ENCODE measurements at places on chromosomes 5 and 9.
A peak's percentile ranks its signal among the peaks of the same experiment; 100 is the strongest.

GRCh38 chr5:83471405-83472212 is at the start of gene VCAN:
Gene VCAN, plus strand, starts transcription at chr5:83471744. Its CDS starts 11,775 bp downstream, at chr5:83483519.
- H3K36me3 ChIP-seq: no peaks in the 10 kb centered on the region
- peak; percentile 81 for DNase-seq
- no peak within 1 kb of the TSS for H3K27ac ChIP-seq
- peaks cover 13% of the 10 kb centered on the region for H3K4me1 ChIP-seq
- peak within 1 kb of the TSS; percentile 66 for H3K4me3 ChIP-seq

- H3K36me3 ChIP-seq: no peaks in the 10 kb centered on the region
- H3K27ac ChIP-seq: no peak overlapping the region
- no peaks in the 10 kb centered on the region for H3K4me1 ChIP-seq
These were observed 156.9 kb downstream of the UNC13B start for GRCh38 chr9:35318741-35319140.

DNA sequence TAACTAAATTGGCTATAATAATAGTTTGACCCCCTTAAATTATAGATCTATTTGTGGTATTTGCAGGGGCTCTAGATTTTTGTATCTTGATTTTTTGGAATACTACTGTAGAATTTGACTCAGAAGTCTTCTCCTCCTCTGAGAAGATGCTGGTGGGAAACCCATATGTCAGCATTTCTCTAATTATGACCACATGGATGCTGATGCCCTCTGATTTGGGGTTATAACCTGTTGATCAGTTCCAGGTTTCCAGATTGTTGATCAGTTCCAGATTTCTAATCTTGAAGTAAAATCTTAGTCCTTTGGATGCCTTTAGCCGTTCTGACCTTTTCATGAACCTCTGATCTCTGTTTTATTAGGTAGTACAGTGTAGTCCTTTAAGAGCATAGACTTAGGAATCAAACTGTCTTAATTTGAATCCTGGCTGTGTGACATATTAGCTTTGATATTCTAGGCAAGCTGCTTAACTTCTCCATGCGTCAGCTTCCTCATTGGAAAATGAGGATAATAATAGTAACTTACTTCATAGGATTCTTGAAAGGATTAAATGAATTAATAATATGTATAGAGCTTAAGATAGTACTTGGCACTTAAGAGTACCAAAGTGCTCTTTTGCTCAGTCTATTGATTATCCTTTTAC is 8.1 kb downstream of the FSD1L start:
- H3K27me3 ChIP-seq: no peaks in the 10 kb centered on the region
- H3K27ac ChIP-seq: no peak overlapping the region
- no peak for DNase-seq
- no peaks in the 10 kb centered on the region for H3K36me3 ChIP-seq
- H3K4me1 ChIP-seq: peaks cover 2% of the 10 kb centered on the region

DNA sequence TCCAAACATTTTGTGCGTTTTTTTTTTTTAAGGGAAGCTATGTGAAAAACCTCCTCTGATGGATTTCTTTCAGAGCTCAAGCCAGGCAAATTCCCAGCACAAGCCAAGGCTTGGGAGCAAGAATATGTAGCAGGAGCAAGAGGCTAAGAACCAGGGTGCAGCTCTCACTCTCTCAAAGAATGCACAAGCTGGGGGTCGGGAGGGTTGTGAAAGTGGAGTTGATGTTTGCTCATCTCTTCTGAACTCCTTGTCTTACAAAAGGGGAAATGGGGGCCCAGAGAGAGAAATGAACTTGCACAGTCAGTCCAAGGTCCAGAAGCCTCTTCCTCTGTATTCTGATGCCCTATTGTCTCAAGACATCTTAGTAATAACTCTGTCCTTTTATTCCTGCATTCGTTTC is 7.7 kb upstream of the TRAF1 start:
- peaks cover under 1% of the 10 kb centered on the region for H3K4me1 ChIP-seq
- H3K36me3 ChIP-seq: no peaks in the 10 kb centered on the region
- DNase-seq: no peak
- no peaks in the 10 kb centered on the region for H3K27me3 ChIP-seq
- no peak overlapping the region for H3K4me3 ChIP-seq

DNA sequence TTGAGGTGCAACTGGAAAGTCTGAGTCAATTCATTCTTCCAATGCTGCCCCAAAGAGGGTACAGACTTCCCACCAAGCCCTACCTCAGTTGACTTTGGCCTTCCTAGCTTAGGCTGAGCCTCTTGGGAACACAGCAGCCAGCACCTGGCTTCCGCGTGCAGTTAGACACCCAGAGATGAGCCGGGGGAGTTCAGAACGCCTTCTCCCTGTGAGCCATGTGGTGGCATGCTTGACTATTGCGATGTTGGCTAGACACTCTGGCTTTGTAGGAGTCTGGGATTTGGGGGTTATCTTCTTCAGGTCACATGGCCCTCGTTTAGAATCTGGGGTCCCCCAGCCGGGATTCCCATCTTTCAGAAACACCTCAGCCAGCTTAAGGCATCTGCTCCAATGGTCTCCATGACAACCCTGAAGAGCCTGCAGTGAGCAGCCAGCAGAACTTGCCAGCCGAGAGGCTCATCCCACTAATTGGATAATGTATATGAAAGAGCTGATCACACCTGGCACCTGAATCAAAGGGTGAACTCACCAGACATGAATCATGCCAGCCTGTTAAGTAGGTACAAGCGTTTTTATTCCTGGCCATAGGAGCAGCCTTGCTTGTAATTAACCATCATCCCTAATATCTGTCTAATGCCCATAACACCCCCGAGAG is 167.5 kb downstream of the SYK start:
- H3K4me1 ChIP-seq: peaks cover 14% of the 10 kb centered on the region
- no peaks in the 10 kb centered on the region for H3K36me3 ChIP-seq
- no peaks in the 10 kb centered on the region for H3K27me3 ChIP-seq

DNA sequence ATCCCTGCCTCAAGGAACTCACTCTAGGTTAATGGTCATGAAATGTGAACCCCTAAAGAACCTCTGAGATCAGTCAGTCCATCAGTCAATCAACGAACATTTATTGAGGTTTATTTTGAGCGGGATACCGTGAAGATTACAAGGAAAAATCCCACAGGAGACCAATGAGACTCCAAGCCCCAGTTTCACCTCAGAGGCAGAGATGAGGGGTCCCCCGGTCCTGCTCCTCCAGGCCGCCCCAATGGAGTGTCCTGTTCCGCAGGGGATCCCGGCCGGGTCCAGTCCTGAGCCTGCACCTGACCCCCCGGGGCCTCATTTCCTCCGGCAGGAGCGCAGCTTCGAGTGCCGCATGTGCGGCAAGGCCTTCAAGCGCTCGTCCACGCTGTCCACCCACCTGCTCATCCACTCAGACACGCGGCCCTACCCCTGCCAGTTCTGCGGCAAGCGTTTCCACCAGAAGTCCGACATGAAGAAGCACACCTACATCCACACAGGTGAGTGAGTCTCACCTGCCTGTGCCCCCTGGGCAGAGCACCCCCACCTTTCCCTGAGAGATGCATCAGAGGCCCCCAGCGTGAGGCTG is 11.0 kb downstream of the GFI1B start:
- peaks cover 9% of the 10 kb centered on the region for H3K4me1 ChIP-seq
- H3K27ac ChIP-seq: no peak overlapping the region
- H3K36me3 ChIP-seq: no peaks in the 10 kb centered on the region
- H3K4me3 ChIP-seq: no peak overlapping the region
- DNase-seq: no peak

DNA sequence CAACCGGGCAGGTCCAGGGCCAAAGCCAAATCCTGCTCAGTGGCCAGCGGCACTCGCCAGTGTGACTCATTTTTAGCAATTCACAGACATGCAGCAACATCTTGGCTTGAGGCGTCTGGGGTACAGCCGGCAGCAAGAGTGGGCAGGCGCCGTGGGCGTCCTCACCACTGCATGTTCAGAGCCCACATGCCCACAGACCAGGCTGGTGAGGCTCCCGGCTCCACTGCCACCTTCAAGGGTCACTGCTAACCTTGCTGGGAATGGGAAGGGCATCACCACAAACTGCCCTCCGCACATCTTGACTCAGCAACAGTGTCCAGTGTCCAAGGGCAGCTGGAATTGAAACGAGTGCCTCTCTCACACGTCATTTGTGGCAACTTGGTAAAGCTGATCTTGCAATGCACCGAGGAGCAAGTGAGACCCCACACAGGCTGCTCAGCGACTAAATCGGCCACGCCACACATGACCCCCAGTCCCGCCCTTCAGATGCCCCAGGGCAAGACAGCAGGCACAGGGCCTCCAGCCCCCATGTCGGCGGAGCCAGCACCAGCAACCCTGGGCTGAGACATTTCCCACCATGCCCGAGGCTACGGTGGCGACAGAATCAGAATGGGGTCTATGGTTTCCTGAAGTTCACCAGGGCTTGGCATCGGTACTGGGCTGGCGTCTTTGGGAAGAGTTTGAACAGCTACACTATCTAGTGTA is 140.3 kb downstream of the ROR2 start:
- H3K36me3 ChIP-seq: no peaks in the 10 kb centered on the region
- no peak overlapping the region for H3K27ac ChIP-seq
- H3K27me3 ChIP-seq: no peaks in the 10 kb centered on the region
- DNase-seq: no peak
- no peak overlapping the region for H3K4me3 ChIP-seq

- H3K36me3 ChIP-seq: no peaks in the 10 kb centered on the region
- no peaks in the 10 kb centered on the region for H3K27me3 ChIP-seq
- DNase-seq: no peak
- H3K4me1 ChIP-seq: no peaks in the 10 kb centered on the region
- no peak overlapping the region for H3K27ac ChIP-seq
- H3K4me3 ChIP-seq: no peak overlapping the region
These were observed 74.1 kb downstream of the FNBP1 start for GRCh38 chr9:129968690-129969485.

DNA sequence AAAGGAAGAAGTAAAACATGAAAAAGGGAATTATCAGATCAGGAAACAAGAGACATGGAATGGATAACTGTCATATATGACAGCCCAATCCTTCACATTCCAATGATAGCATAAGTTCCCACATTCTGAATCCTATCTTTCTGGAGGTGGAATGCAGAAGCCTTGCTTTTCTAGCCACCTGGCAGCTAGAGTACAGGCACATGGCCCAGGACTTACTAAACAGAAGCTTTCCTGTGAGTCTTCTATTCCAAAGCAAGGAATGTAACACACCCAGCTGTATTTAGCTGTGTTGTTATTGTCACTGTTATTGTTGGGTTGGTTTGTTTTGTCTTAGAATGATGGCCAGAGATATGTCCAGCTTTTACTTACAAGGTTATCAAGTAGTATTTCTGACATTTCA is 780.5 kb upstream of the ZNF608 start:
- no peaks in the 10 kb centered on the region for H3K4me1 ChIP-seq
- H3K4me3 ChIP-seq: no peak overlapping the region
- DNase-seq: peak; percentile 94

- peaks cover 3% of the 10 kb centered on the region for H3K4me1 ChIP-seq
- H3K27ac ChIP-seq: no peak overlapping the region
- no peak for DNase-seq
- H3K36me3 ChIP-seq: no peaks in the 10 kb centered on the region
- no peak overlapping the region for H3K4me3 ChIP-seq
These were observed 36.2 kb upstream of the TTC1 start for GRCh38 chr5:159972538-159973362.

DNA sequence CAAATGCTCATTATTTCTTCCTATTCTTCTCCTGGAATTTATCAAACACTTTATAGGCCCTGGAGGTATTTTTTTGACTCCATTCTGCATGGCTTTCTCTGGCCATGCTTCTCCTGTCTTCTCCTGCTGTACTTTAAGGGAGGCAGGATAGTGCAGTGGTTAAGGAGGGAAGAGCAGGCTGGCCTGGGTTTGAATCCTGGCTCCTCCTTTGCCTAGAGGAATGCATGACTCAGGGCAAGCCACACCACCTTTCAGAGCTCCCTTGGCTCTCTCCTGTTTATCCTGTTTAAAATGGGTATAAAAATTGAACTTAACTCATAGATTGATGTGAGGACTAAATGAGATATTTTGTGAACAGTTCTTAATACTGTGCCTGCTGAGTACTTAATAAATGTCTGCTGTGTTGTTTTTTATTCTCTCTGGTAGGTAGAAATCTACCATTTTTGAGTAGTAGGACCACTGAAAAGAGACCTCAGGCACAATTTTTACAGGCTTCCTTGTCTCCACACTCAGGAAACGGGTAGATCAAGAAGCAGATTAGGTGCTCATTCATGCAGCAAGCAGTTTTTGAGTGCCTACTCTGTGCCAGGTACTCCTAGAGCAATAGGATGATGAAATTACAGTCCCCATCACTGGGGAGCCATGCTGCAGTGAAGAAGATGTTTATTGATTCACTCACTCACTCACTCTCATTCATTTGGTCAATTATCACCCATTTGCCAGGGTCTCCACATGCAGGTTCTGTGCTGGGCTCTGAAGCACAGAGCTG is 32.7 kb upstream of the ARAP3 start:
- no peaks in the 10 kb centered on the region for H3K36me3 ChIP-seq
- H3K4me3 ChIP-seq: no peak overlapping the region
- no peak for DNase-seq
- H3K27ac ChIP-seq: no peak overlapping the region
- H3K27me3 ChIP-seq: no peaks in the 10 kb centered on the region
- peaks cover 24% of the 10 kb centered on the region for H3K4me1 ChIP-seq

- H3K27me3 ChIP-seq: no peaks in the 10 kb centered on the region
- H3K36me3 ChIP-seq: no peaks in the 10 kb centered on the region
- no peaks in the 10 kb centered on the region for H3K4me1 ChIP-seq
- no peak overlapping the region for H3K4me3 ChIP-seq
These were observed 358.4 kb downstream of the EBF1 start for GRCh38 chr5:158741296-158741695.

DNA sequence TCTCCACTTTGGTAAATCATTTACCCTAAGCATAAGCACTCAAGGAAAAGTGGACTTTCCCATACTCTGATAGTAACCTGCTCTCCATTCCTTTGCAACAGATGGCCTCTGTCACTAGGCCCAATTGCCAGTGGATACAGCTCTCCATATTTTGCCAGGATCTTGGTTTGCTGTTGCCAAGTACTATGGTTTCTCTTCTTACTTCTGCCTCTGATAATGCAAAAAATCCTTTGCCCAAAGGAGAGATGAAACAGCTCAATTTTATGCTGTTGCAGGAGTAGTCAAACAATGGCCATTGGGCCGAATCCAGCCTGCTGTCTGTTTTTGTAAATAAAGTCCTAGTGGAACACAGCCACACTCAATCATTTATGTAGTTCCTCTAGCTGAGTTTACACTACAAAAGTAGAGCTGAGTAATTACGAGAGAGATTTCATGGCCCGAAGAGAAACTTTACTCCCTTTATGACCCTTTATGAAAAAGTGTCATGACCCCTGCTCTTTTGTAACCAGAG is 92.5 kb downstream of the HTR4 start:
- no peaks in the 10 kb centered on the region for H3K27me3 ChIP-seq
- no peak overlapping the region for H3K27ac ChIP-seq
- H3K4me1 ChIP-seq: no peaks in the 10 kb centered on the region
- H3K36me3 ChIP-seq: no peaks in the 10 kb centered on the region

DNA sequence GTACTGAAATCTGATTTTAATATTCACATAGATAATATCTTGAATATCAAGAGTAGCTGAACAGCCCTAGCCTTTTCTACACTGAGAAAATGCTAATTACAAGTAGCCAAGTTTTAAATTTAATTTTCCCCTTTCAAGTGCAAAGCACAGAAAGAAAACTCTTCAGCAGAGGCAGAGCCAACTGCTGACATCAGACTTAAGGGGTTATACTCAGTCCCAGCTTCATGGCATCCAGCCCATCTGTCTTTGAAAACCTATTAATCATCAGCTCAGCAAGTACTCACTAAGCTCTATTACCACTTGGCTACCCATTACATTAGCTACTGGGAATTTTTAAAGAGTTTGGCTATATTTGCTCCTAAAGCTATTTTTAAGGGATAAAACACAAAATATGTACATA is 220.5 kb downstream of the SLC12A2 start:
- no peak overlapping the region for H3K4me3 ChIP-seq
- H3K27me3 ChIP-seq: no peaks in the 10 kb centered on the region
- H3K27ac ChIP-seq: no peak overlapping the region
- no peak for DNase-seq
